ENCODE measurements at places on chromosomes 12 and 14.
A peak's percentile ranks its signal among the peaks of the same experiment; 100 is the strongest.

DNA sequence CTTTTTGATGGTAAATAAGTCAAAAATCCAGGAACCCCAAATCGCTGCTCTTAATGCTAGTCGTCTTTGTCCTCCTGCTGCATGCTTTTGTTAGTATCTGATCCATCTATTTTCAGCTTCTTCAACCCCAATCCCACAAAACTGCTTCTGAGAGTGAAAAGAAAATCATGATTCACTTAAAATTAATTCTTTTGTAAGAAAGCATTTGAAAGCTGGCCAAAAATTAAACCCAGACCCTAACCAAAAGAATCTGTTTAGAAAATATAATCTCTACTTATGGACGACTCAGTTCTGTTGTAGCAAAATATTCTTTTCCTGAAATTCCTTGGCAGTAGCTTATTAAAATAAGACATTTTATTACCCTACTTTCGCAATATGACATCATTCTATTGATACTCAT, 443.6 kb upstream of the SYT1 start:
- peak; percentile 43 for DNase-seq

DNA sequence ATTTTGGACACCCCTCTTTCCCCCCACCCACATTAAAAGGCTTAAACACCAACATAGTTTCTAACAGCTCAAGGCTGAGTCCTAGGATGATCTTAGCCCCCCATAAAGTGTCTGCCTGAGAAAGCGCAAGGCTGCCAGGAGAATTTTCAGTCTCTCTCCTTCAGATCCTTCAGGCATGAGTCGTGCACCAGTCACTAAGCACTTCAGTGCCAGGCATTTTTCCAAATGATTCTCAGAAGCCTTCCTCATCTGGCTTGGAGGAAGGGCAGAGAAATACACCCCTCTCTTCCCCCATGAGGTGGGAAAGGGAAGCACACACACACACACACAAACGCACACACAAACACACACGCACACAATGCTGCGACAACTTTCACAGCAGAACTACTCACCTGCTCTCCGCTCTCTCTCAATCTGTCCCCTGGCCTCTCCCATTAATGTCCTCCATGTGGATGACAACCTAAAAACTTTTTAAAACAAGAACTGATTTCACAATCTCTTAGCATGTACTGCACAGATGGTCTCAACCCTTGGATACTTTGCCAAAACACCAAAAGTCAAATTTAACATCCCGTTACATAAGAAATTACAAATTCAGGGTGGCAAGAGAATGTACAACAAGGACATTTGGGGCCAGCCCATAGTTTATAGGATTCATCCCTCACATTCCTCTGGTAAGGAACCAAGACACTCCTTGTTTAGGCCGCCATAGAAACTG, 49.8 kb downstream of the CKAP4 start:
- DNase-seq: no peak

DNA sequence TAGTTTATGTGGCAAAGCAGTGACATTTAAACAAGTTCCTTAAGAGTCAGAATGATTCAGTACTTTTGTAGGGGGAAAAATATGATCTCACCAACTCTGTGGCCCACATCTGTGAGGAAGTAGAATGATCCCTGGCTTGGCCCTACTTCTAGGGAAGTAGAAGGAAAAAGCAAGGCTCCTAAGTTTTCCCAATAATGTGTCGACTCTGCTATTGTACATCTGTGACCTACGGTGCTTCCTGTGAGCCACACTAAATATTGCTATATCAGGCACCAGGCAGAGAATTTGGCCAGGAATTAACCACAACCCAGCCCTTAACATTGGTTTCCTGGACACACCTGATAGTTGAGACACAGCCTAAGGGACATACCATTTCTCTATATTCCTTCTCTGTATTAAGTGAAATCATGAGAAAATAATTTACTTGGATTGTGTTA, 9.3 kb upstream of the NID2 start:
- DNase-seq: no peak

GRCh38 chr12:79920421-79921238, 14.3 kb downstream of the PPP1R12A start:
- DNase-seq: no peak

Data from myocyte (in vitro differentiated cells).